ENCODE measurements at places on chromosomes 5 and 9.

DNA sequence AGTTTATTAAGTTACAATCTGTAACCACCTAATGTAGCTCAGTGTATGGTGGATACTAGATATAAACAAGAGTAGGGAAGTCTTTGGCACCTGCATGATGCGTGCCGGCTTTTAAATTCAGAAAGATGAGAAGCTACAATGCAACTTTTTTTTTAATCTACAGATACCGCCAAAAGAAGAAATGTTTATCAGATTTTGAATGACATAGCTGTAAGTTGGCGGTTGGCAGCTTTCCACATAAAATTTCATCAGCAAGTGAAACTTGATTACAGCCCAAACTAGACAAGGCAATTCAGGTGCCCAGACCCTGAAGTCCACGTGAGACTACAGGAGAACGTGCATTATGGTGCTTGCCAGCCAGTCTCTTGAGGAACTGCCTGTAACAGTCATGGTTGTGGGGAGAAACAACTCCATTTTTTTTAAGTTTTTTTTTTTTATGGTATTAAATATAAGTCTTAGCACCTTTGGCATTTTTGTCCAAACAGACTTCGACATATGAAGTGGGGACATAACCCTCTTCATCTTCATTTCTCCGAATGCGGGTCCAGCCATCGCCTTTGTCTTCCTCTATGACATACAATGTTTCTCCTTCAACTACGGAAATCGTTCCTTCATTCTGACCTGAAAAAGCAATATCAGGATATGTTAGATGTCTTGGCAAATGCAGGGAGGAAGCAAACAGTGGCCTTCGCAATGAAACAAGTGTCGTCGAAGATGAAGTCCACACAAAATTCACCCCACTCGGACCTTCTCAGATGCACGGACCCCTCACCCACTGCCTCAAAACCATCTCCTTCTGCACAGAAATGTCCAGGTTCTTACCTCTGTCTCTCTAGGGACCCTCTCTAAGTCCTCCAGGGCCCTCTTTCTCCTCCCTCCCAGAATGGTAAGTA lies 60.4 kb downstream of the USP20 start:
- no peak for DNase-seq

DNA sequence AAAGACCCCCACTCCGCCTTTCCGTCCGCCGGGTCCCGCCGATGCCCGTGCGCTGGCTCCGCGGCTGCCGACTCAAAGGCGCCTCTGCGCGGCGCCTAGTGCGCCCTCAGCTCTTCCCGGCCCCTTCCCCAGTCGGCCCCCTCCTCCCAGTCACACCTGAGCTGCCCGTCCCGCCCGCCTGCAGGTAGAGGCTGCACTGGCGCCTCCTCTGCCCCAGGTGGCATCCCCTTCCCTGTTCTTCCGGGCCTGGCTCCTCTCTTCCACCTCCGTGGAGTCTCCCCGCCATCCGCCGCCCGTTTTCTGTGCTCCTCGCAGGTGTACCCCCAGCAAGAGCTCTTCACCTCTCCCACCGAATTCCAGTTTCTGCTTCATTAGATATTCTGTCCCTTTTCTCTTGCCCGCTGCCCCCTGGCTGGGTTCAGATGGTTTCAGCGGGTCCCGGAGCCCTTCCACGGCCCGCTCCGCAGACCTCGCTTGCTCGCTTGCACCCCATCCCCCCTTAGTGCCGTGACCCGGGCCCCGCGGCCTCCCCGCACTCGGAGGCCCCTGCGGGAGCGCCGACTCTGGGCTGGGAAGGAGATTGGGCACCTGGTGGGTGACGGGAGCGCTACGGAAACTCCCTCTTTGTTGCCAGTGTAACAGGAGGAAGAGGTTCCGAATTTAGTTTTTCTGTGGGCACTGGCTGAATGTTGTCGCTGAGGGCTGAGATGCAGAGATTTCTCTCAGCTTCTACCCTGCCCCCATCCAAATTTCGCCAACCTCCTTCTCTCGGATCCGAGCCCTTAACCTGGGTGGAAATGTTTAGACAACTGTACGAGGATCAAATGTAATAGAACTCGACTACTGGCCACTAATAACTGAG lies 809 bp downstream of the SLC44A1 start:
- no peak for DNase-seq

GRCh38 chr9:109956717-109957440 lies 176.9 kb downstream of the PALM2AKAP2 start:
- no peak for DNase-seq

DNA sequence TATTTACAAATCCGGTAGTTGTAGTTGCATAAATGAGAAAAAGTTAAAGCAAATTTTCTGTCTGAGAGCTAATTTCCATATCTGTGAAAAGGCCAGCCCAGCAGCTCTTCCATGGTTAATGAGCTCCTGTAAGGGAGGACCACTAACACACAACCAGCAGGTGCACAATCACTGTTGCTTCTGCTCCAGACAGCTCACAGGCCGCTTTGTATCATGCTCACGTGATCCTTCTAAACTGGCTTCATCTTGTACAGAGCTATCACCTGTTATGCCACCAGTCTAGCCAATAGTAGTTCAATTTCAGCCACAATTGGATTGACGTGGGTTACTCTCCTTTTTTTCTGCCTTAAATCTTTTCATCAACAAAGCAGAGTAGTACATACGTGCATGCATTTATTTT lies 38.3 kb upstream of the FBXL17 start:
- no peak for DNase-seq

DNA sequence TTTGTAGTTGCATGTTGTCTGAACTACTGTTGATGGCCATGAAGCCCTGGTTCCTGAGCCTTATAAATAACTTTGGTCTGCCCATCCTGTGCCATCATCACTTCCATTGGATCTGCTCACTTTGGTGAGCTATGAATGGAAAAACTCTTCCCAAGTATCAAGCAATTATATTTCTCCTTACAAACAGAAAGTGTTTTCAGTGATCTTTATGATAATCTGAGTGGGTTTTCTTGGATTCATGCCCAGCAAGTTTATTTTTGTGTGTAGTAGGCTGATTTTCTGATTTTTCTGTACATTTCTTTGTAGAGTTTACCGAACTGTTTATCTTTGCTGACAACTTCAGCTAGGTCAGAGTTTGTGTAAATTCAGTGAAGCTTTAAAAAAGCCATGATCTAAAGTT lies 31.0 kb downstream of the CAMK4 start:
- DNase-seq: no peak

DNA sequence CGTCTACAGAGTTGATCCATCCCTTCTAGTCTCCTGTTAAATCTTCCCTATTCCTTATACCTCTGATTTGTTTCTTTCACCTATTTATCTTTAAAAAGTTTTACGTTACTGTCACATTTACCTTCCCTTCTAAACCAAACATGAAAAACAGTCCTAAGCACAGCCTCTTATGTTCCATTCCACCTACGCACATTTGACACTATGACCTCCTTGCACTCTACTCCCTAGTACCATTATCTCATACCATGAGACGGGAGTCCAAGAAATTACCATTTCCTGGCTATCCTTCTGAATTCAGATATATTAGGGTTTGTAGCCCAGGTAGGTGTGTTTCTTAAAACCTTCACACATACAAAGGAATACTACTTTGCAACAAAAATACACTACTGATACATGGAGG lies 25.1 kb downstream of the FNIP1 start:
- no peak for DNase-seq

DNA sequence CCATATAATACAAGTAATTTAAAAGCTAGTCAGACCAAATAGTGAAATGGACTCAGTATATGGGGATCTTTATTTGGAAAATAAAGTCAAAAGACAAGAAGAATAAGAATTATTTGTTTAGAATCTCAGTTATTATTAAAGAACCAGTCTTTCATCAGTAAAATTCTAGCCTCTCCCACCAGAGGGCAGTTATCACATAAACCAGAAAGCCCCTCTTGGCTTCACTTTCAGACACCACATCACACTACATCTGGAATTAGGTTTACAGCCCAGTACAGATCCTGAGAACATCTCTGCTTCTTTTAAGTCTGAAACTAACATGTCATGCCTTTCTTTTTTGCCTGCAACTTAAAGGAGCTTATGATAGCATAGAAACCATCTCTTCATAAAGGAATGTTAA lies 12.2 kb upstream of the HSPB3 start:
- peak; percentile 13 for DNase-seq

GRCh38 chr5:53667621-53668020 lies 107.2 kb downstream of the NDUFS4 start:
- no peak for DNase-seq

DNA sequence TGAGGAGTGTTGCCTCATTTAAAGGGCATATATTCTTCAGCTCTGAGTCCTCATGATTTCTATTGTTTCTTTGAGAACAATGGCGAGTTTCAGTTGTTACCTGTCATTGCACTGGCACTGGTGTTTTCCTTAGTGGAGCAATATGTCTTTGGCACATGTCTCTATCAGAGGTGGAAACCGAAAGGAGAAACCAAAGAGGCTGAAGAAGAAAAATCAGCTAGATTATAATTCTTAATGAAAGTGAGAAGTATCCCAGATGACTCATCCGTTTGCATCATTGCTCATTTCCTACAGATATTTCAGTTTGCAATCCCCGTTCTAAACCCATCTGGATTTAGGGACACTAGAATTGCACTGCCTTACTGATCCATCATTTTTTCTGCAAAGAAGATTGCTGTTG lies 324.6 kb downstream of the TMEM232 start:
- DNase-seq: no peak

DNA sequence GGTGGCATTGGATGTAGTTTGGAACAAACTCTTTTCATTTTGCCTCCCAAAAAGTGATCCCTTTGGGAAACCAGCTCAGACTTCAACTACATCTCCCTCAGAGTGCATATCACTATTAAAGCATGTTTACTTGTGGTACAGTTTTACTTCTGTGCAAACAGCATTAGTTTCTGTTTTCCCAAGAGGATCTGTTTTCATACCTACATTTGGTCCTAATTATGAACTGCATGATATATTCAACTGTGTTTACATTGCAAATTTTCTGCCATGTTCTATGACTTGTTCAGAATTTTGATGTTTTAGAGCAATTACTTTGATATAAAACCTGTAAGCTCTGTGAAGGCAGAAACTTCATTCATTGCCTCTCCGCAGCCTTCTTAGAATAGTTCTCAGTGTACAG lies 681.5 kb upstream of the ACO1 start:
- DNase-seq: no peak

- no peak for DNase-seq
Measured at GRCh38 chr9:93645921-93646639, 69.7 kb downstream of the PHF2 start.

DNA sequence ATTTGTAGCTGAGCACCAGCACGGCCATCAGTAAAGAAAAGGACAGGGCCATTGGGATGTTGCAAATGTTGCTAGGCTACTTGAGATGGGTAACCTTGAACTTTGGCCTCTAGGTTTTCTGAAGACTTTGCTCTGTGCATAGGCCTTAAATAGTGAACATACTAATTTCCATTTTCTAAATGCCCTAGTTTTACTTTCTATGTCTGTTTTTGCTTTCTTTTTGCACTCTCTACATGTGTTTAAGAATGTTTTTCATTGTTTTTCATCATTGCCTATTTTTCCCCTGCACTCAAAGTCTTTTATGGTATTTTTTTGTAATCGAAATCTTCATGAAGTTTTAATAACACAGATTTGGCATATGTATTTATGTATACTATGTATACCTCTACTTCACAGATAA lies at the start of gene IFNA17:
Gene IFNA17, minus strand, starts transcription at position 101 of the 400 bp plus-strand sequence. Its CDS starts 49 bp downstream, at position 52.
- DNase-seq: no peak

- DNase-seq: no peak
Measured at GRCh38 chr9:2818804-2819121, 25.1 kb downstream of the PUM3 start.

DNA sequence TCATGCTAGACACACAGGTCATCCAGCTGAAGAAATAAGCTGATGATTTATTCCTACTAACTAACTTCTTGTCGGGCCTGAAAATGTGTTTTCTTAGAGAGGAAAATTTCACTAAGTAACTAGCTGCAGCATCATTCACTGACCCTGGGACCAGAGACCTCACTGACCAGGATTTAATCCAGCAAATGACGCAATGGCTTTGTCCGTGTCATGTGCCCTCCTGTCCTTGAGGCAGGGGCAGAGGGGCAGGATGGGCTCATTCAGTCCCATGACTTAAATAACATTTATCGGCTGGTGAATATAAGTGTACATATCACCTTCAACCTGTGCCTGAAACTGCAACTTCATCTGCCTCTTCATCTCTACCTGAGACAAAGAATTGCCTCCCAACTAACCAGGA lies 154.8 kb downstream of the SEMA5A start:
- DNase-seq: no peak

DNA sequence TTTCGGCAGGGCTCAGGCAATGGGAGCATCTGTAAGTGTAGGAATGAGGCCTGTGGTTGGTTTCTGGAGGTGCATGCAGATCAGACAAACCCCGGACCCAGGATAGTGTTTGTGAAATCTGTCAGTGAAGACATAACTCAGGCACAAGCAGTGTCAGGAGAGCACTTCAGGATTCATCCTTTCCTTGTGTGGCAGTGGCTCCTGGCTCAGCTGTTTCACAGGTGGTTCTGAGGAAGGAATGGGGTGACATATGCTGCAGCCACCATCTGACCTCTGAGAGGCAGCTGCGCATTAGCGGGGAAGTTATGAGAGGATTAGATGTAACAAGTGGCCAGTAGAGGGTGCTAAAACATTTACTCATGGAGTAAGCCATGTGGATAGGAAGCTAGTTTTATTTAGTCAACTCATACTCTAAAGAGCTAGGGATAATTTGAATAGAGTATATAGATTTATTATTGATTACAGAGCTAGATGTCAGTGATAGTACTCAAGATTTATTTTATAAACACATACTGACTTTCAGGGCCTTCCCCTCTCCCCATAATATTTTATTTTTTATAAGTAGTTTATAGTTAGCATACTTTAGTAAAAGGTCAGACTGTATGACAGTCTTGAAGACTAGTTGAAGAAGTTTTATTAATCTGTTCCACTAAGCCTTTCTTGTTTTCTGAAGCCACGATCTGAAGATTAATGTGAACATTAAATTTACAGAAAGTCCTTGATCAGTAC lies 28.4 kb downstream of the NNT start:
- peak; percentile 55 for DNase-seq

- peak; percentile 9 for DNase-seq
Measured at GRCh38 chr5:32916648-32917047, 205.5 kb downstream of the NPR3 start.

DNA sequence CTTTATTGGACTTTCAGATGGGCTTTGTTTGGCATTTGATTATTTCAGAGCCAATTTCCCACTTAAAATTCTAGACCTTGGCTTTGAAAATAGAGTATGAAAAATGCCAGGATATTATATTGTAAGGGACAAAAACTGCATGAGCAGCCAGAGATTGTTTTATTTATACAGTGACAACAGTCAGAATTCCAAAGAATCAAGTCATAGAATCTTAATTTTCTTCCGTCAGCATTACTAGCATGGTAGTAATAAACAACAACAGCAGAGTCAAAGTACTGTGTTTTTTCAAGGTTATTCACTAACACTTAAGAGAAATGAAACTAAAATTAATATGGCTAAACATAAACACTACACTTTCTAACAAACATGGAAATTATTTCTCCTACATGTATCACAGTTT lies 52.2 kb downstream of the MLLT3 start:
- no peak for DNase-seq

- DNase-seq: no peak
Measured at GRCh38 chr9:8456344-8456743, 656.8 kb upstream of the DMAC1 start.

GRCh38 chr5:131622633-131623032 lies 12.4 kb downstream of the RAPGEF6 start:
- no peak for DNase-seq

GRCh38 chr5:102811972-102812371 lies 56.9 kb downstream of the PAM start:
- DNase-seq: no peak

GRCh38 chr9:95626885-95627558 lies 110.3 kb upstream of the PTCH1 start:
- DNase-seq: no peak

- no peak for DNase-seq
Measured at GRCh38 chr9:91790917-91791316, 159.1 kb downstream of the ROR2 start.
